Astrocyte of the spinal cord (primary cell): ENCODE measurements at places on chromosomes 5 and 9.
A peak's percentile ranks its signal among the peaks of the same experiment; 100 is the strongest.

DNA sequence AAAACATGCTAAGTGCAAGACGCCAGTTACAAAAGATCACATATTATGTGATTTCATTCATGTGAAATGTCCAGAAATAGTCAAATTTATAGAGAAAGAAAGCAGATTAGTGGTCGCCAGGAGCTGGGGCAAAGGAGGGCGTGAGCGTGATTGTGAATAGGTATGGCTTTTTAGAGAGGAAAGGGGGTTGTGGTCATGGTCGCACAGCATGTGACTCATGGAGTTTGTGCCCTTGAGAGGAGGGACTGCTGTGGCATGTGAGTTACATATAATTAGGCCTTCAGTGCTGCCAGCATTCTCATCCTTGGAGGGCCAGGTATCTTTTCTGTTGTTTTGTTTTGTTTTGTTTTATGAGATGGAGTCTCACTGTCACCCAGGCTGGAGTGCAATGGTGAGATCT is 21.2 kb upstream of the MARCHF6 start:
- DNase-seq, result no peak

DNA sequence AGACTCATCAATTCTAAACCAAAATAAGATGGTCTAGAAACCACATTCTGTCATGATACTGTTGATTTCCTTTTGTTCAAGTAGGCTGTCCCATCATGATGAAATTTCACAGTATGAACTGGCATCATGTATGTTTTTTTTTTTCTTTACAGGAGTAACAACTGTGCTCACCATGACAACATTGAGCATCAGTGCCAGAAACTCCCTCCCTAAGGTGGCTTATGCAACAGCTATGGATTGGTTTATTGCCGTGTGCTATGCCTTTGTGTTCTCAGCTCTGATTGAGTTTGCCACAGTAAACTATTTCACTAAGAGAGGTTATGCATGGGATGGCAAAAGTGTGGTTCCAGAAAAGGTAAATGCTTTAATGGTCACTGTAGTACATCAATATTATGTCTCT is 47.6 kb downstream of the GABRA1 start:
- no peak for DNase-seq

DNA sequence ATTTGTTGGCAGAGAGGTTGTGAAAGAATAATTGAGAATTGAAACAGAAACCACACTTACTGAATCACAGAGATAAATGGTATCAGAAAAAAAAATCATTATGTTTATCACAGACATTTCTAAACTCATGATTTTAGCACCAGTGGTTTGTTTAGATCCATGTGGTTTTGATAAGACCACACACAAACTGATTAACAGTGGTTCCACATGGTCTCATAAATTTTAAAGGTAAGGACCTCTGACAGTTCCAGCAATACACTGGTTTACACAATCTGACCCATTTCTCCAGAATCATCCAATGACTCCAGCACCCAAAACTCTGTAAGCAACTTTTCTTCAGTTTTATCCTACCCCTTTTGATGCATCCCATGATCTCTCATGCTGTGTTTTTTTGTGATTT is 261.2 kb downstream of the ANXA1 start:
- DNase-seq, result no peak

GRCh38 chr5:135944967-135945560 is 9.7 kb downstream of the LECT2 start:
- peak; percentile 89 for DNase-seq

DNA sequence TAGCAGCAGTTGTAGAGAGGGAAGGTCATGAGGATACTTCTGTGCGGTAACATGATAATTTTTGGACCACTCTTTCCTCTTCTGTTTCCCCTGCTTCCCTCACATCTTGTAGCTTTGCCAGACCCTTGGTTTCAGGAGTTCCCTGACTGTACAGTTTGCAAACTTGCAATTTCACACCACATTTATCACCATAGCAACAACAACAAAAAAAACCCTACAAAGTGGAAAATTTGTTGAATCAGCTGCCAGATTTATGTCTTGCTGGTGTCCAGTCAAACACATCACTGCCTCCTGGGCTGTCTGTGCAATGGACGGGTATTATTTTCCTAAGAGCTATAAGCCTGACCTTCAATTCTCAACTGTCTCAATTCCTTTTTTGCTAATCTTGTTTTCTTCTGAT is 751.6 kb downstream of the TLR4 start:
- DNase-seq, result peak; percentile 78

GRCh38 chr9:136292026-136292538 is 11.8 kb downstream of the CCDC187 start:
- DNase-seq, result no peak

DNA sequence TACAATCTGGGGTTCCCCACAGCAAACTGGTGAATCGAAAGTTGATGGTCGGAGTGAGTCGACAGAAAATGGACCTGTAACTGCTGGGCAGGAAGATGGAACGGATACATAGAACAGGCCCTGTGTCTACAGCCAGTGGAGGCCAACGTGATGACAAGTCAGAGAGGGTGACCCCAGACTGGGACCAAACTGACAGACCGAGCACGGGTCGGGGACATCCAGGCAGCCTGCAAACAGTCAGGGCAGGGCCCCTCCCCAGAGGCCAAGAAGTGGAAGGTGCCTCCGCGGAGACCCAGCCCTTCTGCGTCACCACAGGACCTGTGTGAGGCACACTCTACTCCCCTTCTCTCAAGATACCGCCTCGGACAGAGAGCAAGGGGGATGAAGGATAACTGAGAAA is 25.1 kb upstream of the FANCC start:
- no peak for DNase-seq

- DNase-seq, result no peak
Measured at GRCh38 chr5:40995801-40996586, 75.1 kb downstream of the MROH2B start.

GRCh38 chr5:74093561-74093960 is 467.6 kb downstream of the ARHGEF28 start:
- no peak for DNase-seq

- no peak for DNase-seq
Measured at GRCh38 chr5:145965804-145966203, 29.4 kb downstream of the SH3RF2 start.

DNA sequence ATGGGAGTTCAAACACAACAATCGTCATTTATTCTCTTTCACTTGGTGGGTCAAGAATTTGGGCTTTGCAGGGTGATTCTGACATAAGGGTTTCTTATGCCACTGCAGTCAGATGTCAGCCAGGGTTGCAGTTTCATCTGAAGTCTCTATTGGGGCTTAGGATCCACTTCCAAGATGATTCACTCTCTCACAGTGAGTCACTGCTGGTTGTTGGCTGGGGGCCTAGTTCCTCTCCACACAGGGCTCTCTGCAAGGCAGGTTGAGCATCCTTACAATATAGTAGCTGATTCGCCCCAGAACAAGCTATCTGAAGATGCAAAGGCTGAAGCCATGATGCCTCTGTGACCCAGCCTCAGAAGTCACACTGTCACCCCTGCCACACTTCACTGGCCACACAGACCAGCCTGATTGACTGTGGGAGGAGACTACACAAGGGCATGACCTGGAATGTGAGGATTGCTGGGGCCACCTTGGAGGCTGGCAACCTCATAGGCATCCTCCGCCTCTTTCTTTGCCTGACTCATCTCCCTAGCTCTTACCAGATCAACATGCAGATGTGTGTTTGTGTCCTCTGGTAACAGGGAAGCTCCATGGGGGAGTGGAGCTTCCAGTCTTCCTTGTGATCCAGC is 4.5 kb upstream of the CARD19 start:
- peak; percentile 80 for DNase-seq

DNA sequence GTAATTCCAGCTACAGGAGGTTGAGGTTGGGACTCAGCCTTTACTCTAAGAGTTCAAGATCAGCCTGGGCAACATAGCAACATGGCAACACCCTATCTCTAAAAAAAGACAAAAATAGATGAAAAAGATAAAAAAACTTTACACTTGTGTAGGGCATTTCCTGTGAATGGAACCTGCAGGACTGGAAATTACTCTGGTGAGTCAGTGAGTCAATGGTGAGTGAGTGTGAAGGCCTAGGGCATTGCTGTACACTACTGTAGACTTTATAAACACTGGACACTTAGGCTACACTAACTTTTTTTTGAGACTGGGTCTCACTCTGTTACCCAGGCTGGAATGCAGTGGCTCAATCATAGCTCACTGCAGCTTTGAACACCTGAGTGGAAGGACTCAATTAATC is 19.5 kb upstream of the ARSI start:
- peak; percentile 50 for DNase-seq

DNA sequence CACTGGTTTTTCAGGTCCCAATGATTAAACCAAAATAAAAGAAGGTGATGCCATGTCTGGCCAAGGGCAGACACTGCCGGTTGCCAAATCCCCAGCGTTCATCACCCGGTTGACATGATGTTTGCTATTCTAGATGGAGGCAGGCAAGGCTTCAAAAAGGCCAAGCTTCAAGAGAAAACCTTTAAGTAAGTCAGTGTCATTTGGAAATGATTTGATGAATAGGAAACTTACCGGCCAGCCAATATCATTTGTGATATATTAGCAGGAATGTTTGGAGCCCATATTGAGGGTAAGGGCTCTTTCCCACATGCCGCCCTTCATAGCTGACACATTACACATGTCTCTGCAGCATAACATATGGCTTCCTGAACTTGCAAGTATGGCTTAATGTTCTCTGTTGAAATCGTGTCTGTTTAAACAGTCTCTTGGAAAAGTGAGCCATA is 89.5 kb upstream of the TTC23L start:
- peak; percentile 85 for DNase-seq

GRCh38 chr5:155402927-155403640 is 389.5 kb downstream of the KIF4B start:
- no peak for DNase-seq

DNA sequence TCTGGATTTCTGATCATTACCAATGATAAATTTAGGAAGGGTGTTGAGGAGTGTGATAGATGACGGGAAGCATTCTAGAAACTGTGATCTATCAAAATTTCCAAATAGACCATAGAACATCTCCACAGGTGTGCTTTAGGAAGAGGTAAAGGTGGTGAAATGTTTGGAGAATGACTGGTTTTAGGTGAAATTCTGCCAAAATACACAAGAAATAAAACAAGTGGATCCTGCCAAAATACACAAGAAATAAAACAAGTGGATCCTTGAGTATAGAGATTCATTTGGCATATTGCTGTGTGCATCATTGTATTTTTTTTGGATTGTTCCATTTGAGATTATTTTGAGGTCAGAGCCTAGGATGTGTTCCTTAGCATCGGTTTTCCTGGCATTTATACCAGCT is 88.3 kb upstream of the CTNND2 start:
- no peak for DNase-seq

DNA sequence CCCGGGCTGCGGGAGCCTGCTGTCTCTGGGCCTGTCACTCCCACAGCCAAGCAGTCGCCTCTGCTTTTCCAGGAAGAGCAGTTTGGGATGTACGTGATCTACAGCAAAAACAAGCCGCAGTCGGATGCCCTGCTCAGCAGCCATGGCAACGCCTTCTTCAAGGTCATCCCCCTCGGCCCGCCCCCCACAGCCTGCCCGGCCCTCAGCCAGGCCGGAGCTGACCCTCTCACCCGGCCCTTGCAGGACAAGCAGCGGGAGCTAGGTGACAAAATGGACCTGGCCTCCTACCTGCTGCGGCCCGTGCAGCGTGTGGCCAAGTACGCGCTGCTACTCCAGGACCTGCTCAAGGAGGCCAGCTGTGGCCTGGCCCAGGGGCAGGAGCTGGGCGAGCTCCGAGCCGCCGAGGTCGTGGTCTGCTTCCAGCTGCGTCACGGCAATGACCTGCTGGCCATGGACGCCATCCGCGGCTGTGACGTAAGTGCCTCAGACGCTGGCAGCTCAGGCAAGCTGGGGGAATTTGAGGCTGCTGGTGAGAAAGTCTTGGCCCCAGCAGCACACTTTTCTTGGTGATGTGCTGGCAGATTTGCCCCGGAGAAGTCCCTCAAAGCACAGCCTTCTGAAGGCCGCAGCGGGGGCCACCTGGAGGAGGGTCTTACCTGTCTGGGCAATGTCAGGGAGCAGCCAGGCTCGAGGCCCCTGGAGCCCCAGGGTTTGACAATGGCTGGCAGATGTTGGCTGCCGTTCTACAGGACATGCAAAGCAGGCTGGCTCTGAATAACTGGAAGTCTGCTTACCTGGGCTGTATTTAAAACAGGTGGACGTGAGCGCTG is 20.1 kb upstream of the LRRC14B start:
- DNase-seq, result no peak

GRCh38 chr9:72635197-72635596 is 113.8 kb downstream of the TMC1 start:
- no peak for DNase-seq

- no peak for DNase-seq
Measured at GRCh38 chr5:137563301-137563645, 64.1 kb upstream of the SPOCK1 start.

- peak; percentile 57 for DNase-seq
Measured at GRCh38 chr5:58458743-58459145, 1.1 kb downstream of the PLK2 start.

DNA sequence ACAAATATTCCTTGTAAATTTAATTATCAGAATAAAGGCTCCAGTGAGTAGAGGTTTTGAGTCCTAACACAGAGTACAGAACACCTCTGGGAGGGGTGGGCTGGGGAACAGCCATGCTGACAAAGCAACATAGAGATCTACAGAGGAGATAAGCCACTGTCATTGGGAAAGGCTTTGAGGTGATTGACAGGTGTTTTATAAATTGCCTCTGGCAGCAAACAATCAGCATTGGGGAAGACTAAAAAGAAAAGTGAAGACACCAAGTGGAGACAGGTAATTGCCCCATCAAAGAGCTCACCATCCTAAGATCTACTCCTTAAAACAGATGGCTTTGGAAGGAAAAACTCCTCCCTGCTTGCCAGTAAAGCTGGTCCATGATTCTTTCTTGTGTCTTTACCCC is 189.7 kb upstream of the TLE4 start:
- no peak for DNase-seq

DNA sequence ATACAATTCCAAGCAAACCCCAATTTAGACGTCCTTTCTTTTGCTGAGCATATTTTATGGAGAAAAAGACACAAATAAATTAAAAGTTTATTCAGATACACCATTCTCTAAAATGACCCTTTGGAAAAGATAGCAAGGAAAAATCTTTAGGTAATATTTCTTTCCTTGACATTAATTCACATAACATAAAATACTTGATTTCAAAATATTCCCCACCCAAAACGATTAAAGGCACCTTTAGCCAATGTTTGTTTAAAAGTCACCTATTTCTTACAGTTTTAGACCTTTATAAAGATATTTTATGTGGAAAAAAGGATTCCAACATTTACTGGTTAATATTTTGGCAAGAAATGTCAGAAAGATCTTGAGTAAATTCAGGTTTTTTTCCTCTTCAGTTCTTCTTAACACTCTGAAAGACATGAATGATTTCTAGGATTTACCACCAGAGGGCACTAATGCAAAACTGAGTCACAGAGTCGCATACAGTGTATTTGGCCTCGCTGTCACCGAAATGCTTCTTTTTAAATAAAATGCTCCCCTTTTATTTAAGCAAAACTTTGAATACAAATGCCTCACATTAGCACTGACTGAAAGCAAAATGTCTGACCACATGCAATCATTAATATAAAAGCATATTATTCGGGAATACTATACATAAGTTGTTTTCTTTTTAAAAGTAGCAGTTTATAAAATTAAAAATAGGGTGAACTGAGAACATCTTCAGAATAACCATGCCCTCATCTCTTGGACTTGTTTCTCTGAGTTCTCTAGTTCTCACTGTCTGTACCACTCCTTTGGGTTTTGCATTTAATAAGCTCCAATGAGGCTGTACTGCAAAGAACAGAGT is 122.5 kb downstream of the SLC1A3 start:
- peak; percentile 73 for DNase-seq
